ENCODE measurements at places on chromosomes 4 and X.

DNA sequence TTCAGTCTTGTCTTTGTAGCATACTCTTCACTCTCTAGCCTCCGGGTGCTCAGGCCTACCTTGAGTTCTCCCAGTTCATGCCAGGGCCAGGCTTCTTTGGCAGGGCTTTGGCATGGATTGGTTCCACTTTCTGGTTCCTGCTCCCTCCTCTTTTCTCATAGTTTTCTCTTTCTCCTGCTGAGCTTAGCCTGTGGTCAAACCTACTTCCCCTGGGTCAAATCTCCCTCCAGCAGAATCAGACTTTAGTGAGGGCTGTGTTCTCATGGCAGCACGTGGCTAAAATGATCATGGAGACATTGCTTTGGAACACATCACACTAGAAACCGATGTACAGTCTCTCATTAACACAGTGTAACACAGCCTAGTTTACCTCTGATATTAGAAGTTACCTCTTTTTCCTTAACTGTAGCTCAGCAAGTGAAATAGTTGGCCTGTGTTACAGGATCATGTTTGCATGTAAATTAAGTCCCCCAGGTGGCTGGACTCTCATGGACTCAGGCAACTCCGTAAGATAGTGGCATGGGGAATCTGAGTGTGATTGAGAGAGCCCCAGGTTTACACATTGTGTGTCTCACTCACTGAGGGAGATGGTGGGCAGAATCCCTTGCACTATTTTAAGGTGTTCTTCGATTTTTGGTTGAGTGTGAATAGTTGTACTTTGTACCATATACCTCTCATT lies 13.3 kb downstream of the RAB9A start:
- DNase-seq = no peak

GRCh38 chr4:87677731-87678130 lies 27.7 kb downstream of the DMP1 start:
- no peak for DNase-seq

DNA sequence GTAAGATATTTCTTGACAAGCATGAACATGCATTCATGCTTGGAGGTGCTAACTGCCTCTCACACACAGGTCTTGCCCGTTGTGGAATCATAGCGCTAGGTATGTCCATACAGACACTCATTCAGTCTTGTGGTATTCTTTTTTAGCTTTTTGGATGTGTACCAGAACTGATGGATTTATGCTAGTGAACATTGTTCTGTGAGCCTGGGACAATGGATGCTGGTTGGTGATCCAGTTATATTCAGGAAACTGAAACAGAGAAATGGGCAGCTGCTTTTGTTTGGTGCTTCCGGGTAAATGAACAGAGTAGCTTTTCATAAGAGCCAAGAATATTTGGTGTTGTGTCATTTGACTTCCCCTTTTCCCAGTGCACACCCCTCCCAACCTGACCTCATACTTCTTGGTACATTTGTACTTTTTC lies 78.9 kb upstream of the SLC4A4 start:
- no peak for DNase-seq

DNA sequence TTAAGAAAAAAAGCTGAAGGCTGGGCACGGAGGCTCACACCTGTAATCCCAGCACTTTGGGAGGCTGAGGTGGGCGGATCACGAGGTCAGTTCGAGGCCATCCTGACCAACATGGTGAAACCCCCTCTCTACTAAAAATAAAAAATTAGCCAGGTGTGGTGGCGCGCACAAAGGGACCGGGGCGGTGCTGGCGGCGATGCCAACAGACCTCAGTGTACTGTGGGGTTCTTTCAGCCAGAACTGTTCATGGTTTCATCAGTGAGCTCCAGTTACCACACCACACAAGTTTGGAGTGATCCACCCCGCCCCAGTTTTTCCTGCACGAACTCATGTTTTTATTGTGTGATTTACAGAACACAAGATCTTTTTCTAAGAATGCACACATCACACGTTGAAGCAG lies 21.2 kb upstream of the IRAK1 start:
- DNase-seq = no peak

- no peak for DNase-seq
Measured at GRCh38 chr4:39043058-39043860, 11.1 kb upstream of the TMEM156 start.

- no peak for DNase-seq
Measured at GRCh38 chrX:18889346-18890048, 94.4 kb downstream of the PHKA2 start.

DNA sequence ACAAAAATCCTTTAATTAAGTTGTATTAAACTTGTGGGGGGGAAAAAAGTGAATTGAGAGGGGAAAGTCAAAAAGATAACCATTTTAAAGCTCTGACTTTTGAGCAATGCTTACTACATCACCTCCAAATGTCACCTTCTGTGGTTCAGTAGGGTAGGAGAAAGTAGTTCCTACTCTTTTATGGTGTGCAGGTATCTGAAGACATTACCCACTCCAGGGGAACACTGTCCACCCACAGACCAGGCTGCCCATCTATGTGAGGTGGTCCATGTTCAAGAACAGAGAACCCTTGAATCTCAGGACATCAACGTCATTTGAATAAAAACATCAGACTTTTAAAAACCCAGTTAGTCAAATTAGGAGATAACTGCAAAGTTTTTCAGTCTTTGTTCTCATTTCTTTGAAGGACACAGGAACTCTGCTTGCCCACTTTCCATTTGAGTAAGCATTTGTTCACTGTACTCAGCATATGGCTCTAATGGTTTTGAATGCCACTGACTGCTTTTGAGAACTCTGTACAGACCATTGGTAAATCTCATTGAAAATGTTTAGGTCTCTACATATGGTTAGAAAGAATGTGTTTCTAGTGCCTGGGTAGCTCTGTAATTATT lies 18.4 kb downstream of the NMU start:
- DNase-seq = no peak

GRCh38 chrX:14274691-14275090 lies 245.0 kb upstream of the GEMIN8 start:
- DNase-seq = no peak

DNA sequence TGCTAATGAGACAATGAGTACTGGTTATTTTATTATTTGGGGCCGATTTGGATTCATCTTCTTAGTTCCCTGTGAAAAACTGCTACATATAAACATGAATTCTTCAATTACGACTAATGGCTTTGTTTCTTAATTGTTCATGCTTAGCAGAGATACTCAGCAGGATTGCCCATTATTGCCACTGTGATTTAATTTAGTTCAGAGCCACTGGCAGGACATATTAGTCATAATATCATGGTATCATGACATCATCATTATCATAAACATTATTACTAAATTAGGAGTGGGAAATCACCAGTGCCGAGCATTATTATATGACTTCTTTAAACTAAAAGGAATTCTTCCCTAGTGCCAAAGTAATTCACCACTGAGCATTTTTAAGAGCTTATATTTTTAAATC lies 201.4 kb downstream of the SPOCK3 start:
- DNase-seq = no peak

- DNase-seq = no peak
Measured at GRCh38 chr4:74367656-74368290, 2.8 kb downstream of the EREG start.

DNA sequence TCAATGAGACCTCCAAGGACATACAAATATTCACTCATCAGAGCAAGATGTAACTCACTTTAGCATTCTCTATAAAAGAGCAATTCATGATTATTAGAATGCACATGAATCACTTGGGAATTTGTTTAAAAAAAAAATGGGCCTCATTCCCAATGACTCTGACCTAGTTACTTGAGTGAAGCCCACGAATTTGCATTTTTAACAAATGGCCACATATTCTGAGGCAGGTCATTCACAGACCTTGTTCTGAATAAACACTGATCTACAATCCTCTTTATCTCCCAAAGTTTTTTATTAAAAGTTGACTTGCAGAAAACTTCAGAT lies 255.1 kb upstream of the VEGFC start:
- no peak for DNase-seq

- no peak for DNase-seq
Measured at GRCh38 chrX:120356084-120356483, 5.8 kb upstream of the ATP1B4 start.

DNA sequence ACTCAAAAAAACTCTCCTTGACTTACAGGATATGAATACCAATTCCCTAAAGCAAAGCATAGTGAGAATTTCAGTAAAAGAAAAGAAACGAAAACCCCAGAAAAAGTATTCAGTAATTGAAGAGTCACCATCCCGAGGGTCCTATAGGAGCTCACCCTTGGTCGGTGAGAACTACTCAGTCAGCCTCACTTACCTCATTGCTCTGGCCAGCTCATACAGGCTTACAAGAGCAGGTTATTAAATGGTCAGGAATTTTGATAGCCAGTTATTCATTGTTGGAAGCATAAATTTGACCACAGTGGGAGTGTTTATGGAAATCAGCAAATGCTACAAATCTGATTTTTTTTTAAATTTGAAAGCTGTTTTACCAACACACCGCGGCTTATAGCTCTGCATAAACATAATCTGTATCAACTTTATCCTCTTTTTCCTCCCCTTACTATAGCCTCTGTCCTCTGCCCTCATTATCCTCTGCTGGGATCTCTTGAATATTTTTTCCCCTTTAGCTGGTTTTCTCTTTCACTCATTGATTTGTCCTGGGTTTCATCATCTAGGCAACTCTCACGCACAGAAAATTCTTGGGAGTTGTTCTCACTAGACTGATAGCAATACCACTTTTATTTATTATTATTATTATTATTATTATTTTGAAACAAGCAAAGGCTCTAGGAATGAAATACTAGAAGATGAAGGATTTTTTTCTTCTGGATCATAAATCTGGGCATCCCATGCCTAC lies 11.0 kb upstream of the CXCL2 start:
- DNase-seq = no peak

GRCh38 chr4:76238236-76238635 lies 13.3 kb upstream of the FAM47E start:
- DNase-seq = no peak

GRCh38 chrX:13700380-13700779 lies 11.5 kb downstream of the RAB9A start:
- DNase-seq = no peak

GRCh38 chrX:76428243-76429130 lies 977 bp downstream of the MAGEE1 start:
- DNase-seq = peak; percentile 18

GRCh38 chrX:47743504-47743903 lies 84.5 kb upstream of the UXT start:
- DNase-seq = no peak

- DNase-seq = no peak
Measured at GRCh38 chr4:143183513-143184216, 1.1 kb upstream of the USP38 start.

- DNase-seq = no peak
Measured at GRCh38 chr4:40388239-40388638, 53.1 kb downstream of the CHRNA9 start.

GRCh38 chr4:118739022-118739713 lies 54.0 kb downstream of the METTL14 start:
- DNase-seq = no peak

DNA sequence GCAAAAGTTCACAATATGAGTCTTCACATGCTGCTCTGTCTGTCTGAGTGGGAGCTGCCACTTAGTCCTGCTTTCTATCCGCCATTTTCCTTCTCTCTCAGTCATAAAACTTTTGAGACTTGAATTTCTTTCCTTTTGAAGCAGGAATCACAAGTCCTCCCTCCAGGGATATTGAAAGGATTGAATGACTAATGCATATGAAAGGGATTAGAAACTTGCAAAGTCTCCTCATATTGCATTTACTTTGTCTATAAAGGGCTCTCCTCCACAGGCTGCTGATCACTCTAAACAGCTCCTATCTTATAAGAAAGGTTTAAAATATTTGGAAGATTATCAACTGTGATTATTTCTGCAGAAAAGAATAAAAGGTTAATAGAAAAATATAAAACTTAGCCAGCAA lies 879.1 kb downstream of the ARAP2 start:
- no peak for DNase-seq

GRCh38 chr4:158622251-158622650 lies 49.4 kb downstream of the C4orf46 start:
- no peak for DNase-seq

DNA sequence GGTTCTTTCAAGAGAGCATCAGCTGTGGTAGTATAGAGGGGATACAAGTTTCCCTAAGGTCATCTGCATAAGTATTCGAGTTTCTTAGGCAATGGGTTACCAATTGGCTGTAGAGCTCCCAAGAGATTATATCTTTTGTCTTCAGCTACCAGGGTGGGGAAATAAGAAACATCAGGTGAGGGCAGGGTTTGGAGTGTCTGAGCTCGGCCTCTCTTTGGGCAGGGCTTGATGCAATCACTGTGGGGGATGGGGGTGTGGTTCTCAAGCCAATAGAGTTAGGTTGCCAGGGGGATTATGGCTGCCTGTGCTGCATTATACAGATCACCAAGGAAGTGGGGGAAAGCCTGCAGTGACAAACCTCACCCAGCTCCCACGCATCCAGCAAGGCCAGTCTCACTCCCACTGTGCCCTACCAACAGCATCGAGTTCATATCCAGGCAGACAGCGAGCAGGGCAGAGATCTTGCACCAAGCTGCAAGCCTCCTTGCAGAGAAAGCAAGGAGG lies 172.1 kb upstream of the MAGEE2 start:
- no peak for DNase-seq

GRCh38 chr4:20679951-20680350 lies 20.3 kb upstream of the PACRGL start:
- DNase-seq = no peak

- DNase-seq = no peak
Measured at GRCh38 chrX:22276781-22277180, 4.1 kb downstream of the CBLL2 start.

GRCh38 chrX:35016051-35016450 lies 73.5 kb downstream of the FAM47B start:
- no peak for DNase-seq

DNA sequence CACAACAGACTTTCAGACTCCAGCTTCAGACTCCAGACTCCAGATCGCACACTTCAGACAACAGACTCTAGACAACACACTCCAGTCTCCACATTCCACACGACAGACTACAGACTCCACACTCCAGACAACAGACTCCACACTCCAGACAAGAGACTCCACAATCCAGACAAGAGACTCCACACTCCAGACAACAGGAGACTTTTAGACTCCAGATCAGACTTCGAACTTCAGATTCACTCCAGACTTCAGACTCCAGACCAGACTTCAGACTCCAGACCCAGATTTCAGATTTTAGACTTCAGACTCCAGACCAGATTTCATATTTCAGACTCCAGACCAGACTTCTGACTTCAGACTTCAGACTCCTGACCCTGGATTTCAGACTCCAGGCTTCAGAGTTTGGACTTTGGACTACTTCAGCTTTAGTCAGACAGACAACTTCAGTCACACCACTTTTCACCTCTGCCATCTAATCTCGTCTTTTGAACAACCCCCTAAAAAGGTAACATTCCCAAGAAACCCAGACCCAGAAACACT lies 29.0 kb upstream of the TLR2 start:
- no peak for DNase-seq

GRCh38 chr4:80229128-80229527 lies 31.8 kb downstream of the PRDM8 start:
- no peak for DNase-seq

DNA sequence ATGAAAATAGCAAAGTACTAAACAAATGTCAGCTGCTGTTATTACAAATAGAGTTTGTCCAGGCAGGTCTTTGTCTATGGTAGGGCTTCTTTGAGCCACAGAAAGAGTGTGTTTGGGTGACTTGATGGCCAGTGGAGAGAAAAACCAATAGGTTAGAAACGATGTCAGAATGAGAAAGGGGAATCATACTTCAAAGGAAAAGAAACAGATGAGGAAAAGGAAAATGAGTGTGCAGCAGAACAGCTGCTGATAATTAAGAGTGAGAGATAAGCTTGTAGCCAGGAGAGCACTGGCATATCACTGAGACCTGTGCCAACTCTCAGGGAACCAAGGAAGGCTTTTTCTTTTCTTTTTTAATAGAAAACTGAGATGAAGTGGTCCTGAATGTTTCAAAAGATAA lies 257.2 kb downstream of the ARHGAP24 start:
- no peak for DNase-seq

All from stimulated activated CD8-positive, alpha-beta memory T cell treated with anti-CD3 and anti-CD28 coated beads, Interleukin-4, amount 100 ng/mL, for 1 hour (primary cell).